ENCODE measurements at places on chromosomes 4 and X.

GRCh38 chrX:46333550-46333949, 211.7 kb downstream of the ZNF674 start:
- DNase-seq, result no peak

DNA sequence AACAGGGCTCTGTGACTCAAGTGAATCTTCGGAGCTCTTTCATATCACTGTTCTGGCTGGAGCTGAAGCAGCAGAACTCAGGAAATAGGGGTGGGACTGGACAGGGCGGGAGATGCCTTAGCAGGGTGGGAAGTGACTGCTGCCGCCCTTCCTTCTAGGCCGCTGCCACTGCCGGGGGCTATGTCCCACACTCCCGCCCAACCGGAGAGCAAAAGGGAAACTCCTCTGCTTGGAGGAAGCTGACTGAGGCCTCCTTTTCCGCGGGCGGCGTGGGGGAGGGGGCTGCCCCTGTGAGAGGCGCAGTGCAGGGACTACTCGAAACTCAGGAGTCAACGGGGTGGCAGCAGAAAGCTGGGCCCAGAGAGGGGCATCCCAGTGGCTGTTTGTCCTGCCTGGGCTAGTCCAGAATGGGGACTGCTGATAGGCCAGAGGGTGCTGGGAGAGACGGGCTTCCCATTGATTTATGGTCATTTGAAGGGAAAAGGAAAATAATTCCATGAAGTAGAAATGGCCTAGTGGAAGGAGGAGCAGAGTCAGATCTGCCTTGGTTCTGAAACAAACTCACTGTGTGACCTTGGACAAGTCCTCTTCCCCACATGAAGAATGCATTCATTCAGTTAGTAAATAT, 36.9 kb downstream of the STARD8 start:
- DNase-seq, result no peak

- no peak for DNase-seq
These were observed 248.5 kb downstream of the GRIA3 start for GRCh38 chrX:123432361-123433150.

GRCh38 chr4:30847958-30848357, 127.8 kb downstream of the PCDH7 start:
- no peak for DNase-seq

- DNase-seq, result peak; percentile 4
These were observed 242.3 kb downstream of the RPA4 start for GRCh38 chrX:97126020-97126419.

DNA sequence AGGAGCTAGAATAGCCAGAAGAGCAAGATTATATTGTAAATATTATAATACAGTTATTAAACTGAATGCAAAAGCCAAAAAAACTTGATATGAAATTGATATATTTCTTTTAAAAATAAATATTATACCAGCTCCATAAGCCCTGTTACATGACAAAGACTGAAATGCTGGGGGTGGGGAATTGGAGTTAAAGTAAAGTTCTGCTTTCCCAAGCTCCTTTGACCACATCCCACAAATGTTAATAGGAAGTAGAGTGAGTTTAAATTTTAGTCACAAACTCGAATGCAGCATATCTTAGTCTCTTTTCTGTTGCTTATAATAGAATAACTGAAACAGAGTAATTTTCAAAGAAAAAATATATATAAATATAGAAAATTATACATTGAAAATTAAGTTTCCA, 46.9 kb upstream of the NFKB1 start:
- DNase-seq, result no peak

DNA sequence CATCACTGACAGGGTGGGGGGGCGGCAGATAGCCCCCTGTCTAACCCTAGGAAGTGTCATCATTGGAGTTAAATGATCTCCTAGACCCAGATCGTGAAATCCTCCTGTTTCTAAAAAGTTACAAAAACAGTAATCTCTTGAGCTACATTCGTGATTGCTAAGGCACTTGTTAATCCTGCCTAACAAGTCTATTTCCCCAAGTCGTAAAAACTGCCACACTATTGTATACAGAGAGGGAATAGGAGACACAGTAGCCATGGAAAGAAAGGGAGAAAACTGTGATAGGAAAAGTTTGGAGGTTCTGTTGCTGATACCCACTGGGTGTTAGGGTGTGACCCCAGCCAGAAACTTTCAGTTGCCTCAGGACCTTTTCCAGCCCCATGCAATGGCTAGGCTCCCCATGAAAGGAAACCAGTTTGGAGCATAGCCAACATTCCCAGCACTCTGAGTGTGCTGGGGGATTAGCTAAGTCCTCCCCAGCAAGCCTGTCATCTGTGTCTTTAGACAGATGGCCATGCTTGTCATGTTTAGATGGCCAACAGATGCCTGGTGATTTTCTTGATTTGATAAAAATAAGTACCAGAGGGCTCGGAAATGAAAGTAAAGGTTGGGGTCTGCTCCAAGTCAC, 63.3 kb upstream of the ANXA10 start:
- peak; percentile 59 for DNase-seq

DNA sequence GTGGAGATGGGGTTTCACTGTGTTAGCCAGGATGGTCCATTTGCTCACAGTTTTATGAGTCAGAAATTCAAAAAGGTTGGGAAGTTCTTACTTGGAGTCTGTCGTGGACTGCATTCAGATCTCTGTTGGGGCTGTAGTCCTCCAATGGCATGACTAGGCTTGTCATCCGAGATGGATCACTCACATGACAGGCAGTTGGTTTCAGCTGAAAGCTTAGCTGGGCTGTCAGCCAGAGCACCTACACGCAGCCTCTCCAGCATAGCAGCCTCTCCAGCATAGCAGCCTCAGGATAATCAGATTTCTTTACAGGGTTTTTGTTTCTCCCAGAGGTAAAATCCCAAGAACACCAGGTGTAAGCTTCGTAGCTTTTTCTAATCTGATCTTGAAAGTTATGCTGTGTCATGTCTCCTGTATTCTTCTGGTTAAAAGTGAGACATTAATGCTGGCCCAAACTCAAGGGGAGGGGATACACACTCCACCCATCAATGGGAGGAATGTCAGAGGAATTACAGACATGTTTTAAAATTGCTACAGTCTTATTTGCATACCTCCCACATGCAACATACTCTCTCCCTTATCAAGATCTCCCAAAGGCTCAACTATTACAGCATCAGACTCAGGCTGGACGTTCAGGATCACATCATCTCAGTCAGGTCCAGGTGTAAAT, 31.6 kb upstream of the SOD3 start:
- peak; percentile 76 for DNase-seq

DNA sequence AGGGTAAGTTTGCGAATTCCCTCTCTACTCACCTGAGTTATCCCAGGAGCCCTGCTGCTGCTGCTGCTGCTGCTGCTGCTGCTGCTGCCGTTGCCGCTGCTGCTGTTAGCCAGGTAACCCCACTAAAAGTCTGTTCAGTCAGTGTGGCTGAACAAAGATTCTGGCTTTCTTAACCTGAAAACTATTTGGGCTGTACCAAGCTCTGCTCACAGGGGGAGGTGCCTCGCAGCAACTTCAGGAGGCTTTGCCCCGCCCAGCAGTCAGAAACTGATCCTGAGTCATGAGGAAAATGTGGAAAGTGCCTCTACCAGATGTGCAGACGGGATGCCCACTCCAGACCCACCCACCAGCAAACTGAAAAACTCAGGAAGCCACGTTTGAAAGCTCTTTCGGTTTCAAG, at the start of gene CAPN6:
Gene CAPN6, minus strand, starts transcription at position 145 of the 400 bp plus-strand sequence. CDS start 6,547 bp downstream, outside the sequence.
- DNase-seq, result peak; percentile 6

DNA sequence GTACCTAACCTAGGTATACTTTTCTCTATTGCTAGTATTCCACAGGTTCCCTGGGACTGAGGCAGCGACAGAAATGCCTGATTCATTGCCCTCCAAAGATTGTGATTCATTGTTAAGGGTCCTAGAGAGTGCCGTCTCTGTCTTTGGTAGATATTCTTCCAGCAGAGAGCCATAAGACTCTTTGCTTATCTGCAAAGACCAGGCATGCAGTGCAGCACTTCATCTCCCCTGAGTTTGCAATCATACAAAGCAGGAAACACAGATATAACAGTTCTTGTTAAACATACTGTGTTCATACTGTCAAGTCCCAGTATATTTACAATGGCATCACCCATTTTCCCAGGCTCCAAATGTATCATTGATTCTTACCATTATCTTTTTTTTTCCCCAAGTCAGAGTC, 47.7 kb downstream of the KLF8 start:
- no peak for DNase-seq

- DNase-seq, result no peak
These were observed 13.6 kb downstream of the HTRA3 start for GRCh38 chr4:8283161-8283560.

- peak; percentile 91 for DNase-seq
These were observed 43.2 kb downstream of the ZBTB49 start for GRCh38 chr4:4333265-4333706.

GRCh38 chrX:120253784-120254183, 3.2 kb downstream of the ZBTB33 start:
- DNase-seq, result no peak

- DNase-seq, result no peak
These were observed 147.4 kb upstream of the RXFP1 start for GRCh38 chr4:158374318-158374717.

GRCh38 chr4:1300466-1301455, 11.1 kb downstream of the MAEA start:
- DNase-seq, result peak; percentile 17

DNA sequence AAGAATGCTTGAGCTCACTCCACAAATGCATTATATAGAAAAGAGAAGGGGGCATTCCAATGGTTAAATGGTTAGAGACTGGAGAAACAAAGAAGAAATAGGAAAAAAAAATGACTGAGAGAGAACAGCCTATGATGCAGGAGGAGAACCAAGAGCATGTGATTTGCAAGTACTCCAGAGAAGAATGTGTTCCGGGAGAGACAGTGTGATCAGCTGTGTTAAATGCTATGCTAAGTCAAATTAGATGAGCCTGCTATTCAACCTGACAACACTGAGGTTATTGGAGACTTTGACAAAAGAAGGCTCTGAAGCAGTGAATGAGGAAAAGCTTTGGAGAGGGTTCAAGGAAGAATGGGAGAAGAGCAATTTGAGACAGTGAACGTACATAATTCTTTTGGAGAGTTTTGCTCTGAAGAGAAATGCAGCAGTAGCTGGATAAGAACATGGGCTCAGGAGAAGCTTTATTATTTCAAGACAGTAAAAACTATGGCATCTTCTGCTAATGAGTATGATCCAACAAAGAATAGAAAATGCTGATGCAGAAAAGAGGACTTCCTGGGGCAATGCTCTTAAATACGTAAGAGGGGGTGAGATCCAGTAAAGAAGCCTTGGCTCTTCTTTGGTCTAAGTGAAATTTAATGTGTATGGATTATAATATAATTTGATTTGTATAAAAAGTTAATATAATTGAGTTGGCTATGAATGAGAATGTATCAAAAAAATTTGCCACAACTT, 66.3 kb downstream of the PPP3CA start:
- no peak for DNase-seq

DNA sequence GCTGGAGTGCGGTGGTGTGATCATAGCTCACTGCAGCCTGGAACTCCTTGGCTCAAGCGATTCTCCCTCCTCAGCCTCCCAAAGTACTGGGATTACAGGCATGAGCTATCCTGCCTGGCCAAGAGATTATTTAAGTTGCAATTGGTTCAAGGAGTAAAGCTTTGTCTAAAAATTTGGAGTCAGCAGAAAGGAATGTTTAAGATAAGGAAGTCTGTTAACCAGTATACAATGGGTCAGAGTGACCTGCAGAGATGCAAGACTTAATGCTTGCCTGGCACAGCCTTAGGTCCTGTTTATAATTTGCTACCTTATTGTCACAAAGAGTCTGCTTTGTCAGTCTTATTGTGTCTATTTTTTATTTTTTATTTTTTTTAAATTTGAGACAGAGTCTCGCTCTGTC, 826.2 kb downstream of the NLGN4X start:
- DNase-seq, result no peak

GRCh38 chr4:163833669-163834068, 339.2 kb downstream of the TMA16 start:
- DNase-seq, result no peak

- DNase-seq, result no peak
These were observed 207.3 kb upstream of the CLNK start for GRCh38 chr4:10891866-10892265.

DNA sequence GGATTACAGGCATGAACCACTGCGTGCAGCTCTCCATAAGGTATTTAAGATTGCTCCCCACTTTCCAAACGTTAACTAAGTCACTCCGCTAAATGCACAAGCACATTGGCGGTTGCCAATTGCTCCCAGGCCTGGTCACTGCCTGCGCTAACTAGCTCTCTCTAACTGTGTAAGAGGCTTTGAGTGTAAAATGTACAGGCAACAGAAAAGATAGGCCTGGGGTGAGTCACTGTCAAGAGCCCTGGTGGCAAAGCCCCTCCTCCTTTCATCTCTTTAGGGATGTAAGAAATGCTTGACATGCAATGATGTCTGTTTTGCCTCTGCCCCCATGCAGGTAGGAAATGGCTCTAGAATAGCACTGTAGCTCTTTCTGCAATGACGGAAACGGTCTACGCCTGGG, 329.7 kb upstream of the GATB start:
- DNase-seq, result peak; percentile 89

- no peak for DNase-seq
These were observed 42.5 kb downstream of the RAB40AL start for GRCh38 chrX:102979536-102979935.

DNA sequence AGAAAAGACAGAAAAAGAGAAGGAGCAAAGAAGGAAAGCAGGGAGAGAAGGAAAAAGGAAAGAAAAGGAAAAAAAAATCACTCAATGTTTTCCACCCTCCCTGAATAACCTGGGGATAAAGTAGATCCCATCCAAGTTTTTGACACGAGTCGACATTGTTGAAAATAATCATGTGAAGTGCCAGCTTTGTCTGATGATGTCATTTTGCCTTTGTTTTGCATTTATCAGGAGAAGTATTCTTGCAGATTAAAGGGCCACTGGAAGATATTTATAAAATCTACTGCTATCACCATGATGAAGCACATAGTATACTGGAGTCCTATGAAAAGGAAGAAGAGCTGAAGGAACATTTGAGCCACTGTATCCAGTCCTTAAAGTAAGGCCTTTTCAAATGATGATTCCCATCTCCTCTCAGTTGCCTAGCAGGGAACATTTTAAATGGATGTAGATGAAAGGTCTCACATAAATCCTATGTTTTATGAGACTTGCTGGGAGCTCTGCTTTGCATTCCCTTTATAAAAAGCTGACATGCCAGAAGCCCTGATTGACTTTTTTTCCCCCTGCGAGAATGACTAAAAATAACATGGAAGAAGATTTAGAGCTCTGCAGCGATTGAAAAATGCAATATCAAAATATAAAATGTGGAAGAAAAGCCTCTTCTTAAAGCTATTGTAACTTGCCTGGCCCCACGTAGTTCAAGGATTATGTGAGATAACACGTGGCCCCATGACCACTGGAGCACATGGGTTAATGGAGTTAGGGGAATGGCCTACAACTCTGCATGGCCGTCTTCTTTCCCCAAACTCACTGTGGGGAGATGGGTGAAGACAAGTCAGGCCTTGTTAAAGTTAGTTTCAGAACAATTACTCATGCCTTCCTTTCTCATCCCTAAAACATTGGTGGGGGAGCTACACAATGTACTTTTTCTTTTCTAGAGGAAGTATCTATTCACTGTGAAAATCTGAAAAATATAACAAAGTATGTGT, 77.5 kb downstream of the INTS12 start:
- DNase-seq, result no peak

GRCh38 chr4:88820698-88821415, 123.2 kb upstream of the NAP1L5 start:
- no peak for DNase-seq

- peak; percentile 50 for DNase-seq
These were observed 24.1 kb downstream of the HPRT1 start for GRCh38 chrX:134484039-134484438.
